Stimulated activated CD4-positive, alpha-beta T cell treated with anti-CD3 and anti-CD28 coated beads, Interleukin-1b, Interleukin-23, amount 100 ng/mL, for 1 hour (primary cell): ENCODE measurements at places on chromosomes 3 and 15.

DNA sequence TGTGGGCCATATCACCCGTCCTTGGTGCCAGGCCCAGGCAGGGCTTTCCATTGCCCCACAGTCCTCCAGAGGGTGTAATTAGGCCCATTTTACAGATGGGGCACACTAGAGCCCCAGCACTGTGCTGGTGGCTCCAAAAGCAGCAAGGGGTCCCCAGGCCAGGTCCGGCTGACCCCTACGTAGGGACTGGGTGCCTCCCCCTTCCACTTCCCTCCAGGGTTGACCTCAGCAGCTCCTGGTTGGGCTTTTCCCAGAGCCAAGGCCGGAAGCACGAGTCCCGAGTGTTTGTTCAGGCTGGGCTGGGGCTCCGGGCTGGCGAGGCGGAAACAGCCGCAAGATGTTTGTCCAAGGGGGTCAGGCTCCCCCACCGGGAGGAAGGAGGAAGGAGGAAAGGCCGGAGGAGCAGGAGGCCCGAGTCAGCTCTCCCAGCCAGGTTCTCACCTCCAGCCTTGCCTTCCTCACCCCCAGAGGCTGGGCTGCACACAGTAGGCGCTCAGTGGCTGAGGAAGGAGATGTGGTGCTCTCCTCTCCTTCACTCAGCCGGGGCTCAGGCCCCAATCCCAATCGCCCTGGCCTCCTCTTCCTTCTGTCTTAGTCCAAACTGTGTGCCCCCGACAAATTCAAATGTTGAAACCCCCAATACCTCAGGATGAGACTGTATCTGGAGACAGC lies 17.1 kb upstream of the PLXND1 start:
- no peak for DNase-seq

GRCh38 chr3:66386925-66387650 lies 113.7 kb downstream of the LRIG1 start:
- DNase-seq = no peak

- no peak for DNase-seq
Observed at GRCh38 chr3:171044384-171044783, 17.9 kb upstream of the SLC2A2 start.

GRCh38 chr15:65245096-65245856 lies 34.0 kb upstream of the CILP start:
- no peak for DNase-seq

DNA sequence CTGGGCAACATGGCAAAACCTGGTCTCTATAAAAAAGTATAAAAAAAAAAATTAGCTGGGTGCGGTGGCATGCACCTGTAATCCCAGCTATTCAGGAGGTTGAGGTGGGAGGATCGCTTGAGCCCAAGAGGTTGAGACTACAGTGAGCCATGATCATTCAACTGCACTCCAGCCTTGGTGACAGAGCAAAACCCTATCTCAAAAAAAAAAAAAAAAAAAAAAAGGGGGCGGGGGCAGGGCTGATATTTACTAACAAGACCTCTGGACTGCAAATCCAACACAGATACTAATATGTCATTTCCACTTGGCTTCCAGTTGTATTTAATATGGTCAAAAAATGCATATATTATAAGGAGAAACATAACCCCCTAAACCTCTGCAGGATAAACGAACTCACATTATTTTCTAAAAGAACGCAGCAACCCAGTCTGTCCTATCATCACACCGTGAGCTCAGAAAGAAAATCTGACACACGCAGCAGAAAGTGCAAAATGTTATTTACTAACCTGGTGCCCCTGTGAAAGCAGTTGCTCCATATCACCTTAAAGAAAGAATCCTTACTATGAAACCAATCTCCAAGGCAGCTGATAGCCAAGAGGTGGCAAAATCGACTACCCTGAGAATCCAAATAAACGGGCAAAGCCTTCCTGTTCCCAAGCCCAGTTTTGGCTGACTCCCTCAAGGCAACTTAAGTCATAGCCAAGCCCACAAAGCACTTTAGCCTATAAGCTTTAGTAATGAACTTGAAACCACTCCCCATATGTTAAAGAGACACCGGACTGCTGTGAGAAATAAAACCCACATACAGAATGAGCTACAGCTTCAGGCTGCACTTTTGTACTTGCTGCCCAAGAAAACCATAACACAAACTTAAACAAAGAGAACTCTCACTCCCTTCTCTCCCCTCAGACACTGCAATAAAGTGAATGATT lies 39.3 kb downstream of the PLD1 start:
- DNase-seq = no peak
